ENCODE measurements at places on chromosomes 16 and 17.

GRCh38 chr17:21250854-21251253, 2.4 kb downstream of the NATD1 start:
- DNase-seq, result no peak

DNA sequence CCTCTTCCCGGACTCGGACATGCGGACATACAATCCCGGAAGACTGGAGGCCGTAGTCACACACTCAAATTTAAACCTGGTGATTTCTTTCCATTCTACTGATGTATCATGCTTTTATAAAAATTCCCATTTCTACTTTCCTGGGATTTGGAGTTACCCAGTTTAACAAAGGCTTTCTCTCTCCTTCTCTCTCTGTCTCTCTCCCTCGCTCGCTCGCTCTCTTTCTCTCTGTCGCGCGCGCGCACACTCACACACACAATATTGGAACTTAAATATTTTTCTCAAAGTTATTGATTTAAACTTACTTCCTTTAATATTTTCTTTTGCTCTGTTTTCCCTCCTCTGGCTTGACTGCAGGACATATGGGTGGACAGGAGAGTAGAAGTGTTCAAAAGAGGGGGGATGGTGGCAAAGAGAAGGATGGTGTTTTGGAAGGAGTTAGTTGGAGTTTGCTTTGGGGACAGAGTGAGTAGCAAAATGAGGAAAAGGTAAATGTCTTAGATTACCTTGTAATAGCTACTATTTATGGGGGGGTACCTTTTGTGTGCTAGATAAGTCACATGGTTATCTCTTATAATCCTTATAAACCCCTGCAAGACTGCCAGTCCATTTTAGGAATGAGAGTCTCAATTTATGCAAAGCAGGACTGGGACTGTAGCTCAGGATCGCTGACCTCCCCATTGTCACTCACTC, 878 bp upstream of the TRIM25 start:
- DNase-seq, result no peak

GRCh38 chr17:17860766-17861107, 24.0 kb upstream of the SREBF1 start:
- DNase-seq, result no peak

GRCh38 chr16:71426880-71427615, 14.8 kb downstream of the TLE7 start:
- no peak for DNase-seq

GRCh38 chr16:20826039-20826566, 19.8 kb downstream of the REXO5 start:
- no peak for DNase-seq

DNA sequence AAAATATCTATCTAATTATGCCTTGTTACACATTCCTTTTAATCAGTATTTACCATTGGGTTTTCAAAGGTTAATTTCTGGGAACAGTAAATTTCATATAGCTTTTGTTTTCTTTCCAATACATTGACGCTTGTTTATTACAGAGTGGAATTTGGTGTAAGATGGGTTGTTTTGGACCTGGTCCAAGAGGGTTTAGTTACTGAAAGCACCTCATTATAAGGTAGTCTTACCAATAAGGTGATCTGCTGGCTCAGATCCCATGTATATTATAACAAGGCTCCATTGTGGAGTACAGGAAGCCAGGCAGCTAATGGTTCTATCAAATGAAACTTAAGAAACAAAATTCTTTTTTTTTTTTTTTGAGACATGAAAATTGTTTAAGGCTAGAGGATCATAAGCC, 87.3 kb upstream of the NACA2 start:
- DNase-seq, result no peak

DNA sequence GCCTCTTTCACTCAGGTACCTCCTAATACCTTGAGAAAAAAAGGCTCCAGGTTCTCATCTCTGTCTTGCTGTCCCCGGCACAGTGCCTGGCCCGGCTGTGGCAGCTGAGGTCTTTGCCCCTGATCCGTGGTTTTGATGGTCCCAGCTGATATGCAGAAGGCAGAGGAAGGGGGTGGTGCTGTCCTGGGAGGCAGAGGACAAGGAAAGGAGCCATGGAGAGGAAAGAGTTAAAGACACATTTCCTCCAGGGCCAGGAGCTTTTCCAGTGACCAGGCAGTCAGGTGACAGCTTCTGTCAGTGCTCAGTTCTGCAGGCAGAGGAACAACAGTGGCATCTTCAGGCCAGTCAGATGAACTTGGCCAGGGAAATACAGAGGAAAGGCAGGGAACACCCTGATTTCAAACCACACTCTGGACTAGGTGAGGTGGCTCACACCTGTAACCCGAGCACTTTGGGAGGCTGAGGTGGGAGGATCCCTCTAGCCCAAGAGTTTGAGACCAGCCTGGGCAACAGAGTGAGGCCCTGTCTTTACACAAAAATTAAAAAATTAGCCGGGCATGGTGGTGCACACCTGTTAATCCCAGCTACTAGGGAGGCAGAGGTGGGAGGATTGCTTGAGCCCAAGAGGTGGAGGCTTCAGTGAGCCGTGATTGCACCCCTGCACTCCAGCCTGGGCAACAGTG, 3.3 kb upstream of the COG1 start:
- no peak for DNase-seq

GRCh38 chr16:5776876-5777275, 679.3 kb upstream of the EEF2KMT start:
- no peak for DNase-seq

DNA sequence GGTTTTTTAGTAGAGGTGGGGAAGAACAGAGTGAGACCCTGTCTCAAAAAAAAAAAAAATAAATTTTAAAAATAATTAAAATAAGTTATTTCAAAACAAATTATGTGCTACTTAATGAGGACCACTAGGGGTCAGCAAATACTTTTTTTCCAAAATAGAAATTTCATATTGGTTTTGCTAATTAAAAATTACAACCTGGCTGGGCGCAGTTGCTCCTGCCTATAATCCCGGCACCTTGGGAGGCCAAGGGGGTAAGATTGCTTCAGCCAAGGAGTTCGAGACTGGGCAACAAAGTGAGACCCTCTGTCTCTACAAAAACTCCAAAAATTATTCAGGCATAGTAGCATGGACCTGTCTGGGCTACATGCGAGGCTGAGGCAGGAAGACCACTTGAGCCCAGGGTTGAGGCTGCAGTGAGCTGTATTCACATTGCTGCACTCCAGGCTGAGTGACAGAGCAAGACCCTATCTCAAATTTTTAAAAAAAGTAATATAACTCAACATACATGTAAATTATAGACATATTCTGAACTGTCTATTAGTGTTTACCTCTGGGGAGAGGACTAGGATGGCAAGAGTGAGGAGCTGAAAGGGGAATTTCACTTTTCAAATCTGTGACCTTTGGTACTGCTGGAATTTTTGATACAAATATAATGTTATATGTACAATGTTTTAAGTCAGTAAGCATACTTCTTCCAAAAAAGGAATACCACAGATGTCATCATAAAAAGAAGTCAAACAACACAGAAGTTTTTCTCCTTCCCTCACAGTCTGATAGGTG, 8.1 kb downstream of the MEIOB start:
- DNase-seq, result no peak

DNA sequence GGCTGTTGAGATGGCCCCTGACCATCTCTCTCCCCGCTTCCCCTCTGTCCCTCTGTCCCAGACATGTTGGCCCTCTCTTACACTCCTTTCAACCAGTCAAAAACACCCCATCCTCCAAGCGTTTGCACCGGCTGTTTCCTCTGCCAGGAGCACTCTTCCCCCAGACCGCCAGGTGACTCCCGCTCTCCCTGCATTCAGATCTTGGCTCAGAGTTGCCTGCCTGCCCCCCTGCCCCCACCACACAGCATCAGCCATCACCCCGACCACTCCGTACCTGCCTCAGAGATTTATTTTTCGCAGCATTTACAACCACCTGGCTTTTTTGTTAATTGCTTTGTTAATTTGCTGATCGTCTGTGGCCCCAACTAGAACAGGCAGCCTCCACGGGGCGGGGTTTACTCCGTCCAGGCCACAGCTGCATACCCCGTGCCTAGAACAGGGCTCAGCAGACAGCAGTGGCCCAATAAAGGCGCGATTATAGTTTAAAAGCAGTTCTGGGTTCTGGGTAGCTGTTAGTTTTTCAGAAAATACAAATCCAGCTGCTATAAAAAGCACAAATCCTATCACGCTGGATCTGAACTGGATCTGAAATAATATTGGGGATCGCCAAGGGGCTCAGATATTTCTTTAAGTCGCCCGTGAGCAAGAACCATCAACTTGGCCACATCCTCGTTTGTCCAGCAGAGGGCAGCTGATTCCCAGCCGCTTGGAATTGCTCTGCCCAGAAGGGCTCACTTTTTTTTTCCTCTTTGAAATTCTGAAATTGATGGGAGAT, 173.6 kb downstream of the IRF8 start:
- no peak for DNase-seq

DNA sequence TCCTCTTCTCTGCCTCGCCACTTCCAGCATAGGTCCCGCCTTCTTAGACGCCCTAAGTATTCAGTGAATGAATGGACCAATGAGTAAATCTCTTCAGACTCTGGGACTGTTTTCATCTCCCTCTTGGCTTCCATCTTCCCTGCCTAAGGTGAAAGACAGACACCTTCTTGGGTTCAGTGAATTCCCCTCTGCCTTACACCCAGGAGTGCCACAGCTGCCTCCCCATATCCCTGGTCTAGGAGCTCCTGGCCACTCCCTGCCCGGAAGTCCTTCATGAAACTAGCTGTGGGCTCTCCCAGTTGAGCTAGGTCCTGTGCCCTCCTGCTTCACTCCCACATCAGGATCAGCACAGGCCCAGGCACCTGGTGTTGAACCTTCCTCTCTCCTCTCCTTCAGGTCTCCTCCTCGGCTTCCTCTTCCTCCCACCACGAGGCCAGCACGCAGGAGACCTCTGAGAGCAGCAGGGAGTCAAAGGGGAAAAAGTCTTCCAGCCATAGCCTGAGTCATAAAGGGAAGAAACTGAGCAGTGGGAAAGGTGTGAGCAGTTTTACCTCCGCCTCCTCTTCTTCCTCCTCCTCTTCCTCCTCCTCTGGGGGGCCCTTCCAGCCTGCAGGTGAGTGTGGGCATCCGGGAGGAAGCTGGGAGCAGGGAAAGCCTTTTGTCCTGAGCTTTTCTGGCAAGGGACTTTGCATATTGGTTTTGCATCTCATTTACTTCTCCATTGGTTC, 10.3 kb downstream of the MLLT6 start:
- DNase-seq, result no peak

DNA sequence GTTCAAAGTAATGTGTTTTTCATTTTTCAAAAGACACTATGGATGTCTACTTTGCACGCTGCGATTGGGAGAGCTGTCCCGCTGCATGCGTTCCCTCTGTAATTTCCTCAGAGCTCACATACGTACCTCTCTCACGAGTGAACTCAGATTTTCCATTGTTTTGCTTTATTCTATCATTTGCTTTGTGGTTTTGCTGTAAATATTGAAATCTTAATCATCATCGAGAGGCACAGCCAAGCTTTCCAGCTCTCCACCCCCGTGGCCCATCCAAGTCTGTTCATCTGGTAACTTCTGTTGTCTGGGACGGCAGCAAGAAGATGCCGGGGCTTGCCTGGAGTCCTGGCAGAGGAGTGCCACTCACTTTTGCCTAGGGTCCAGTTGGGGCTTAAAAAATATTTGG, 21.1 kb downstream of the TMC6 start:
- no peak for DNase-seq

- DNase-seq, result no peak
These were observed 18.3 kb downstream of the VPS53 start for GRCh38 chr17:696369-696768.

GRCh38 chr17:27463235-27463677, 7.0 kb downstream of the KSR1 start:
- no peak for DNase-seq

GRCh38 chr17:6912110-6913051, 80.9 kb upstream of the TEKT1 start:
- DNase-seq, result no peak

- DNase-seq, result no peak
These were observed 506.2 kb downstream of the WWOX start for GRCh38 chr16:78605548-78606101.

- DNase-seq, result no peak
These were observed 72.5 kb downstream of the KNOP1 start for GRCh38 chr16:19645557-19645981.

- DNase-seq, result no peak
These were observed 26.8 kb downstream of the TNFRSF13B start for GRCh38 chr17:16945136-16945482.

DNA sequence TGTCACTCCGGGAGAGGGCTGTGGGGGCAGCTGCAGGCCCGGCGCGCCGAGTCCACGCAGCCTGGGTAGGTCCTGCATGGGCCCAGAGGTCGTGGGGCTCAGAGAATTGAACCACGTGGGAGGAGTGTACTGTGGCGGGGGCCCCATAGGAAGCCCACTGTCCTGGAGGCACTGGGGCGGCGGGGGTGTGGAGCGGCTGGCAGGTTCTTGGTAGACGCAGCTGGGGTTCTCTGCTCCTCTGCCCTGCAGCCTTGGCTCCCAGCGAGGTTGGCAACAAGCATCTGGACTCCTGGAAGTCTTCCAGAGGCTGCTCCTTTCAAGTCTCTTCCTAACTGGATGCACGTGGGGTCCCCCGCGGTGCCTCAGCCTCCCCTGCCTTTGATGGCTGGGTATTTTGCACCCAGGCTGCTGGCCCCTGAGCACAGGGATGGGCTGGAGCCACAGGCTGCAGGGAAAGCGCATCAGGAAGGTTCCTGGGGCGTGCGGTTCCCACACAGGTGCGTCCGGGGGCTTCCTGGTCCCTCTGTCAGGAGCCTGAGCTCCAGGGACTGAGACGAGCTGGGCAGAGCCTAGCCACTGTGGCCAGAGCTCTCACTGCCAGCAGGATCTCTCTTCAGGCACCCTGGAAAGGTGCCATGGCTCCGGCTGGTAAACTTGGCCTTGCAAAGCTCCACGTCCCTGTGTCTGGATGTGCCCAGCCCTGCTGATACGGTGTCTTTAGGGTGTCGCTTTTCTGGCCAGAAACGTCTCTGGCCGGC, 9.3 kb downstream of the KCTD5 start:
- no peak for DNase-seq

DNA sequence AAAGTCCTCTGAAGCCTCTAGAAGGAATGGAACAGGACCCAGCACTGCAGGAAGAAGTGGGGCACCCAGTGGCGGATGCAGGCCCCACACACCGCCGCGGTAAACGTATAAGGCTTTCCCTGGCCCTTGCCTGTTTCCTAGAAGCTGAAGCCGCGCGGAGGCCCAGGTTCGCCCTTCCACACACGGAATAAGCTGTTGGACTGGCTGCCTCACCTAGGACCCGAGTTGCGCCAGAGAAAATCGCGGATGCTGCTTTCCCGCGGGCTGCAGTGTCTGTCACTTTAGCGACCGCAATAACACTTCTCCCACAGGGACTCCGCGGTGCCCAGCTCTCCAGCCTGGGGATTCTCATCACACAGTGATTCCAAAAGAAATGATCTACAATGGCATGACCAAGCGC, 1736.9 kb downstream of the TP53TG3F start:
- DNase-seq, result no peak

DNA sequence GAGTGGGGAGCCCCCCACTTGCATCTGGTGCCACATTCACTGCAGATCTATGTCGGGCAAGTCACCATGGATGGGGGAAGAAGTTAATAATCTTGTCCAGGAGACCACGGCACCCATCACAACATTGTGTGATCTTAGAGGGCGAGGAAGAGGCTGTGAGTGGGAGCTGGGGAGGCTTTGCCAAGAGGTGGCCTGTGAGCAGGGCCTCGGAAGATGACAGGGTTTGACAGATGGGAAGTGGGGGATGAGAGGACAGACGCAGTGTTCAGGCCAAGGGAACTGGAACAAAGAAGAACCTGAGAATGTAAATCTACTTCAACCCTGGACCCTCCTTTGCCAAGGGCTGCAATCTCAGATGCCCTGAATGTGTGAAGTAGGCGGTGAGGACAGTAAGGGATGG, 12.4 kb downstream of the ACE start:
- no peak for DNase-seq

- no peak for DNase-seq
These were observed 16.5 kb upstream of the ADGRG3 start for GRCh38 chr16:57651344-57652333.

- no peak for DNase-seq
These were observed 23.0 kb downstream of the SKAP1 start for GRCh38 chr17:48406936-48407567.

All from stimulated activated CD8-positive, alpha-beta memory T cell treated with anti-CD3 and anti-CD28 coated beads, Interleukin-2, amount 100 ng/mL, for 1 hour (primary cell).